NCI-H2081 (cell line): ENCODE measurements at places on chromosomes 6 and 20.

GRCh38 chr20:54212226-54212625 is 4.3 kb downstream of the PFDN4 start:
- DNase-seq, result no peak

DNA sequence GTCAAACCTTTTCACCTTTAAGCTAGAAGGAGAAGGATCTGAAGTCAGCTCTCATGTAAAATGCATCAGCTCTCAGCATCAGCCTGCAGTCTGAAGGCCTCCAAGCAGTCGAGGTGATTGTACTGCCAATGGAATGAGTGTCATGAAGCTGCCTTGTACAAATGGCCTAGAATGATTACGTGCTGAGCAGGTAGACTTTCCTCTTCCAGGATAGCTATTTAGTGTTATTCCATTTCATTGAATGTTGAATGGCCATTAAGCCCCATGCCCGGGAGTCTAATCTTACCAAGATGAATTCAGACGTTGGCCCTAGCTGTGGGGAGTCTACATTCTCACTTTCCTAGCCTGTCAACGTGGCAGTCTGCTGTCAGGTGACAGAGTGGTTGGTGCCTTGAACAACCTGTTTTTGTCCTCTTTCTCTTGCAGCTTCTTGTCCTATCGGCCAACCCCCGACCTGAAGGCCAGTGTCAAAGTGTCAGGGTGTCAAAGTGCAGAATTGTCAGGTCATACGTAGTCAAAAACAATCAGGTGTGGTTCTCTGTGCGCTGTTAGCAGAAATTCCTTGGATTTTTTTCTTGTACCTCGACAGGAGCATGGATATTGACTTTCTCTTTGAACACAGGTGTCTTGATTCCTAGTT is 95.2 kb upstream of the TIAM2 start:
- DNase-seq, result no peak

DNA sequence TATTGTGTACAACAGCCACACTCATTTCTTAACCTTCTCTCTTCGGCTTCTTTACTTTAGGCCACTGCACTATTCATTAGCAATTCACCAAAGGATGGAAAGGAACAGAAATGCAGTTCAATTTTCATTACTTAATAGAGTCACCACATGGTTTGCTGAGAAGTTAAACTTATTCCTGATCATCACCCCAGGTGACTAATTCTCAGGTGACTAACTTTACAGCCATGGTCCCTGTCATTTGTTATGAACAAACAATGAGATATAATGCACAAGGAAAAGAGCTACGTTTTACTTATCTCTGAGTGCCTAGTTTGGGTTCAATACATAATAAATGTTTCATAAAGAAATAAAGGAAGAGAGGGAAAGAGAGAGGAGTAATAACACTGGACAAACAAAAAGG is 45.8 kb upstream of the DST start:
- DNase-seq, result no peak

GRCh38 chr6:100177956-100178355 is 183.9 kb upstream of the MCHR2 start:
- DNase-seq, result no peak

DNA sequence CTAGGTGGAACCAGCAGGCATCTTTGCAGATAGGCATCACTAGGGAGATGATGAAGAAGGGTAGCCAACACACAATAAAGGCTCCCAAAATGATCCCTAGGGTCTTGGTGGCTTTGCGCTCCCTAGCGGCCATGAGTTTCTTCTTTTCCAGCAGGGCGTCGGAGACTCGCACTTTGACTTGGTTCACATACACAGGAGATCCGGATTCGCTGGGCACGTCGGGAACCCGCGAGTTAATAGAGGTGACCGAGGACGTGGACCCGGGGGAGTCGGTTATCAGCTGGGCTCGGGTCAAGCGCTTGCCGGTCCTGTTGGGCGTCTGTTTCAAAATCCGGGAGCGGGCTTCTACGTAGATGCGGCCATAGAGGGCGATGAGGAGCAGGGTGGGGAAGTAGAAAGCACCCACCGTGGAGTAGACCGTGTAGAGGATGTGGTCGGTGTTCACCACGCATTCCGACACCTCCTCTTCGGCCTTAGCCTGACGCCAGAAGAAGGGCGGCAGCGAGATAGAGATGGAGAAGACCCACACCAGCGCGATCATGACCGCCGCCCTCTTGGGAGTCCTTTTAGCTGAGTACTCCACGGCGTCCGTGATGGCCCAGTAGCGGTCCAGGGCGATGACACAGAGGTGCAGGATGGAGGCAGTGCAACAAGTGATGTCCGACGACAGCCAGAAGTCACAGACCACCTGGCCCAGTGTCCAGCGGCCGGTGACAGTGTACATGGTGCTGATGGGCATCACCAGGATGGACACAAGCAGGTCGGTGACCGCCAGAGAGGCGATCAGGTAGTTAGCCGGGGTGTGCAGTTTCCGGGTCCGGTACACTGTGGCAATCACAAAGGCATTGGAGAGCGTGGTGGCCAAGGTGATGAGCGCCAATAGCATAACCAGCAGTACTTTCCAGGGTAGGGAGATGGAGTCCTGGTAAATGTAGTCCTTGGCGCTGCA is 658 bp downstream of the HTR1B start:
- DNase-seq, result no peak

GRCh38 chr20:61588411-61589385 is 336.6 kb downstream of the CDH4 start:
- no peak for DNase-seq

- no peak for DNase-seq
These were observed 7.8 kb downstream of the CD83 start for GRCh38 chr6:14125346-14125745.

DNA sequence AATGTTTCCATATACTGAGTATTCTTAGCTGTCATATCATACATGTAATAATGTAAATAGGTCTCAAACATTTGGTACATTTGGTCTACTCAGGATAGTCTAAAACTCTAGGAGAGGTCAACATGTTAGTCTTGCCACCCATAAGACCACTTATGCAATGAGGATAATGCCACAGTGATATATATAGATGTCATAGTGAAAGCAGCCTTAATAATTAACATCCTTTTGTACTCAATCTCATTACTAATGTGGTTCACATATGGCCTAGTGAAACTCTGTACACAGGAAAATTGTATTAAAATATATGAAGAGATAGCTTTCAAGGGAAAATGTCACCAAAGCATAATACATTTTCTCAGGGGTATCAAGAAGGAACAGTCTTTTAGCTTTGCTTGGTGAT is 577.9 kb downstream of the TFAP2B start:
- DNase-seq, result no peak
